NCI-H1105 treated with DMSO at 0.1 percent for 48 hours (cell line): ENCODE measurements at places on chromosomes 7 and 10.

DNA sequence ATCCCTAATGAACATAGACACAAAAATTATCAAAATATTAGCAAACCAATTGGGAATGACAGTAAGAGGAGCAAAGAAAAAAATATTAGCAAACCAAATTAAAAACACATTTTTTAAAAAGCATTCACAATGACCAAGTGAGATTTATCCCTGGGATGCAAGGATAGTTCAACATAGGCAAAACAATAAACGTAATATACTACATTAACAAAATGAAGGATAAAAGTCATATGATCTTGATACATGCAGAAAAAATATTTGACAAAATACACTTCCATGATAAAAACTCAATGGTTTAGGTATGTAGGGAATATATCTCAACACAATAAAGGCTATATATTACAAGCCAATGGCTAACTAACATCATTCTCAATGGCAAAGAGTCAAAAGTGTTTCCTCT lies 83.3 kb downstream of the CRPPA start:
- no peak for DNase-seq

DNA sequence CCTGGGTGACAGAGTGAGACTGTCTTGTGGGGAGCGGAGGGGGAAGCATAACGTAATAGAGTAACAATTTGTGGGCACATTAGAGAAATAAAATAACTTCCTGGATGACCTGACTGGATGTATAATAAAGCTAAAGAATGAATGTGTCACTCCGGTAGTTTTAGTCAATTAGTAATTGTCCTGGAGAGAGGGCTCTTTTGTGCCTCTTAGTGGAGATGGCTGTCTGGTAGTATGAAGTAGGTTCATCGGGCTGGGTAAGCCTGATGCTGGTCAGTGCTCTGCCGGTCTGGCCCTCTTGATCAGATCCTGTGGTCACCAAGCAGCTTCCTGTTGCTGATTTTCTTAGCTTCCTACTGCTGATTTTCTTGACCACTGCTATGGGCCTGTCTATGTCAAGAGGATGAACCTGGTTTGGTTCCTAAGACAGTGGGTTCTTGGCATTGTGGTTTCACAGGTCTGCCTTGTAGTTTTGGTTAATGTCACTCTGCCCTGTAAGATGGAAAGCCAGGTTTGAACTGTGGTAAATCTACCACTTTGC lies 34.1 kb downstream of the ZRANB1 start:
- DNase-seq = no peak

DNA sequence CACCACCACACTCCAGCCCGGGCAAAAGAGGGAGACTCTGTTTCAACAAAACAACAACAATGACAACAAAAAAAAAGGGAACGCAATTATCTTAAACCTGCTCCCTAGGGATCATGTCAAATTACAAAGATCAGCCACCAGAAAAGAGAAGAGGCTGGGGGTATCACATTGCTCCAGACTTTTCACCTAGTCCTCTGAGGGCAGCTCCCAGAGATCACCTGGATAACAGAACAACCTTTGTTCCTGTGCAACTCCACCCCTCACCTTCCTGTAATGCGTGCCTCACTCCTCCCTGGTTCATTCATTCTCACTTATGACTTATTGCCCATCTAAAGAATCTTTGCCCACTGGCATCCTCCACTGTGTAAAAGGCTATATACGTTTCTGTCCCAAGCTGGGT lies 31.8 kb downstream of the SVOPL start:
- DNase-seq = no peak

- DNase-seq = no peak
Observed at GRCh38 chr7:39709029-39709428, 85.7 kb downstream of the RALA start.

DNA sequence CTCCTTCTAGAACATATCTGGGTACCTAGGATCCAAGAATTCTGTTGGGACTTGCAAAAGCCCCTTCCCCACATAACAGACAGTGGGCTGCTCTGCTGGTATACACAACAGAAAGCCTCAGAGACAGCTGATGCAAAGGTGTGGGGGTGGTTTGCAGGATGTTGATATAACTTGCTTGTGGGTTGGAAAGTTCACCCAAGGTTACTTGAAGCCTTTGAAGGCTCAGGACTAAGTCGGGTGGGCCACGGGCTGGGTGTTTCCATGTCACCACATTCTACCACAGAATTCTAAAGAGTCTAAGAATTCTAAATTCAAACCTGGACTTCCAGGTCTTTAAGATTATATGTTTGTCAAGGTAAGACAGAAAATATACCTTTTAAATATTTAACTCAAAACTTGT lies 7.4 kb upstream of the NRCAM start:
- DNase-seq = no peak

DNA sequence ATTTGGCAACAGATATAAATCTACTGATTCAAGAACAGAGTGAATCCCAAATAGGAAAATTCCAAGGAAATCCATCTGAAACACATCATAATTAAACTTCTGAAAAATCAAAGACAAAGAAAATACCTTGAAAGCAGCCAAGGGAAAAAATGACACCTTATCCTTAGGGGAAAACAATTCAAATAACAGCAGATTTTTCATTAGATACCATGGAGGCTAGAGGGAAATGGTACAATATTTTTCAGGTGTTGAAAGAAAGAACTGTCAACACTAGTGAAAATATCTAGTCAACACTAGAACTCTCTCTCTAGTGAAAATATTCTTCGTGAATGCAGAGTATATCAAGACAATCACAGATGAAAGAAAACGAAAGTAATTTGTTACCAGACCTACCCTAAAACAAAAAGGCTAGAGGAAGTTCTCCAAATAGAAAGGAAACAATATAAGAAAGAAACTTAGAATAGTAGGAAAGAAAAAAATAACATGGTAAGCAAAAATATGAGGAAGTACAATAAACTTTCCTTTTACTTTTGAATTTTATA lies 5.7 kb upstream of the FAM241B start:
- no peak for DNase-seq

DNA sequence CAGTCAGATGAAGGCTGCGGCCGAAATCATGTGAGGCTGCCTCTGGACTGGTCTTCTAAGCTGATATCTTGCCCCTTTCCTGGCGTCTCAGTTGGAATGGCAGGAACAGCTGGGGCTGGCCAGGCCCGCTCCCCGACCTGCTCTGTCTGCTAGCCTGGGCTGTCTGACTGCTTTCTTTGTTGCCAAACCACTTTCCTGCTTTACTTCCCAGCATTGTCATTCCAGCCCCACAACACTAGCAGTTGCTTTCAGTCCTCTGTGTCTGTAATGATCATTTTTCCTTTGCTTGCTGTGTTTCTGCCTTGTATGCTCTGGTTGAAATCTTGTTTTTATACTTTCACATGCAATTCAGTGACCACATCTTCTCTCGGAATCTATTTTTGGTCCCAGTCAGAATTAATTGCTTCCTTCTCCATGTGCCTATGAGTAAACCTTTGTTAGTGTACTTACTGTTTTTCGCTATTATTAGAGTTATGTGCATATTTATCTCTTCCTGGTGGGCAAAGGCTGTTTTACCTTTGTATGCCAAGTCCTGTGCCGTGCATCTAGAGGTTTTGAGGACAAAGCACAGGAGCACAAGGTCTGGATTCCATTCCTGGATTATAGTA lies 21.6 kb downstream of the PRPF18 start:
- no peak for DNase-seq

- no peak for DNase-seq
Observed at GRCh38 chr10:105187243-105187642, 546.2 kb downstream of the SORCS3 start.

GRCh38 chr10:111600772-111601171 lies 523.9 kb downstream of the ADRA2A start:
- DNase-seq = peak; percentile 4

- no peak for DNase-seq
Observed at GRCh38 chr10:120819366-120819765, 31.8 kb upstream of the WDR11 start.

- no peak for DNase-seq
Observed at GRCh38 chr10:29860166-29860565, 199.2 kb downstream of the JCAD start.

- peak; percentile 17 for DNase-seq
Observed at GRCh38 chr10:123009105-123009820, 457 bp downstream of the ACADSB start.

DNA sequence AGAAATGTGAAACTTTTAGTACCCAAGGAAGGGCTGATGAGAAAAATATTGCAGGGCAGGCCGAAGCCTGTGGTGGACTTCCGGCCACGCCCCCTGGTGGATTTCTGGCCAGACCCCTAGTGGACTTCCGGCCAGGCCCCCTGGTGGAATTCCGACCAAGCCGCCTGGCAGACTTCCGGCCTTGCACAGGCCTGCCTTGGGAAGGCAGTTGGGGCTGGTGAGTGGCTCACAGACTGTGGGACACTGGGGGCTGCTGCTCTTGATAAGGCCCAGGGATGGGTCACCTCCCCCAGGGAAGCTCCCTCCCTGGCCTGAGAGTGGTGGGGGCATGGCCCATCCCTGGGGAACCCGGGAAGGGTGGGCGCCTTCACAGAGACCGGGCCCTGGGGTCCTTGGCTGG lies 116.4 kb upstream of the MKI67 start:
- DNase-seq = no peak

GRCh38 chr7:132117636-132118035 lies 458.6 kb downstream of the PLXNA4 start:
- no peak for DNase-seq

DNA sequence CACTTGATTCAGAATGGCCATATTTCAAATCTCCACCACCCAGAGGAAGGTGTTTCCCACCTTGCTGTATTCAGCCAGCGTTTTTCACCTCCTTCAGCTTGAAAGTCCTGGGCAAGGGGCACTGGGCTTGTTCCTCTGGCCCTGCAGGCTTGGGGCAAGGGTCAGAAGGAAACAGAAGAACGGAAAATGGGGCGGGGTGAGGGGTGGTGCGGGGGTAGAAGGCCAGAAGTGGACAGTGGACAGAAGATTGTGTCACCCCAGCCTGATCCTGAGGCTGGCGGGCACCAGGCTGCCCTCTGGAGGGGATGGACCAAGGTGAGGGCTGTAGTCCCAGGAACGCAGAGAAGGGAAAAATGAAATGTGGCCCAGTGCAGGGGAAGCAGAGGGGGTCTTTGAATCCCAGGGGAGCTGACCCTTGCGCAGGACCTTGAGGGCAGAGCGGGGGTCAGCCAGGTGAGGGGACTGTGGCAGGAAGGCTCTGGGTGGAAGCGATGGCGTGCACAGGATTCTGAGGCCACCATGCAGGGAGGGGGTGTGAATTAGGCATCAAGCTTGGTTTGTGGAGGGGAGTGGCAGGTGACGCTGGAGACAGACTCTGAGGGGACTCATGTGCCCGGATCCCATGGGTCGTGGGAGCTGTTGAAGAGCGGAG lies 23.0 kb downstream of the TMEM120A start:
- no peak for DNase-seq

DNA sequence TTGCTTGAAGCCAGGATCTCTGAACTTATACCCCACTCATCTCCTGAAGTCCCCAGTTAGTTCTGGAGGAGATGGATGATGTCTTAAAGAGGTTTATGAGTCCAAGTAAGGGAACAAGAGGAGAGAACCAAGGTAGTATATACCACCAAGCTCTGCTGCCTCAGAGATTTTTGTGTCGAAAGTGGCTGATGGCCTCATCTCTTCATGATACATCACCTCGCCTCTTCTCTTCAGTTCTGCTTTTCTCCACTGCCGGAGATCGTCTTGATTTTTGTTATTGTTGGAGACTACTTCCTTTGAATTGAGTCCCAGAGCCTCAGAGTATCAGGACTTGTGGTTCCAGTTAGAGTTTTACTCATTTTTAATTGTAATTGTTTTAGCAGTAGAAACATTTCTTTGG lies 1.9 kb downstream of the VTI1A start:
- no peak for DNase-seq
